ENCODE measurements at places on chromosomes 2 and 18. TPM values are rescaled to one million over a fixed set of nuclear protein-coding genes. Genes with fewer than 3 reads are reported as not detected.

DNA sequence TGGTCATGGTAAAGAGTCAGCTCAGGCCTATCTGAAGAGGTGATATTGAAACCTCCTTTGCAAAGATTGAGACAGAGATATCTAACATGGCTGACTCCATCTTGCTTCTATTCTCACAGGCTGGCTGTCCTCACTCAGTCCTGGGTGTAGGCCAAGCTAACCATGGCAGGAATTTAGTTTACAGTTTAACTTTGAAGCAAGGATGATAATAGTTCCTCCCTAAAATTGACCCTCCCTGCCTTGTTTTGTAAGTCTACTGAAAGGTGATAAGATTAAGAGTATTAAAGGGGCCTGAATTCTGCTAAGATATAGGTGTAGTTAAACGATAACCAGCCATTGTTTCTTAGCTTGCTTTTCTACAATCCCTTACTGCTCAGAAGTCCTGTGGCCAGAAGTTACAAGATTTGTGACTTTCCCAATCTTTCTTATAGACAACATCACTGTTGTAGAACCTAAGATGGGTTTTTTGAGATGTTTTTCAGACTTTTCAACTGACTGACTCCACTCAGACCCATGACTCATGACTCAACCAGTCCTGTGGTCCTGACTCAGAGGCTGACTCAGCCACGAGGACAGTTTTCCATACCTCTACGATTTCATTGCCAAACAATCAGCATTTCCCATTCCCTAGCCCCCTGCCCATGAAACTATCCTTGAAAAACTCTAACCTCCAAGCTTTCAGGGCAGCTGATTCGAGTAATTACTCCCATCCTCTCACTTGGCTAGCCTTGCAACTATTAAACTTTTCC is 195.7 kb upstream of the SESTD1 start:
- DNase-seq: no peak

NPHP1 gene
- 4.5 TPM for total RNA-seq

DNA sequence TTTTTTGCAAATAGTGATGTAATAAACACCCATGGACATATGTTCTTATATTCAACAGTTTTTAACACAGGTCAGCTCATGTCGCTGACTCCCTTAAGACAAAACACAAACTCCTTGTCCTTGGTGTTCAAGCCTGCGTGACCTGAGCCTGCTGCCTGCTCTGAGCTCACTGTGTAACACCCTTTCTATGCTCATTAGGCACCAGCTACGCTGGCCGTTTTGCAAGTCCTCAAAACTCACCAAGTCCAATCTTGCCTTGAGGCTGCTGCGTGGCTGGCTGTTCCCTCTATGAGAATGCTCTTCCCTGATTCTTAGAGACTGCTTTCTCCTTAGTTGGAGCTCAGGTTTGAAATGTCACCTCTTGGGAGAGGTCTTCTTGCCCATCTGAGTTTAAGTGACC is 100.5 kb upstream of the GLI2 start:
- DNase-seq: no peak

- no peak for DNase-seq
Measured at GRCh38 chr2:139296672-139297209, 516.6 kb upstream of the NXPH2 start.

GRCh38 chr2:126885751-126886210 is 12.9 kb upstream of the TEX51 start:
- DNase-seq: peak; percentile 57

- no peak for DNase-seq
Measured at GRCh38 chr2:12363569-12363968, 353.2 kb upstream of the TRIB2 start.

Measured in Right ventricle myocardium superior (tissue), 1 donor.